ENCODE measurements at places on chromosomes 7 and 10.

GRCh38 chr7:45087301-45088145 is 1.2 kb downstream of the NACAD start:
- no peak for DNase-seq

DNA sequence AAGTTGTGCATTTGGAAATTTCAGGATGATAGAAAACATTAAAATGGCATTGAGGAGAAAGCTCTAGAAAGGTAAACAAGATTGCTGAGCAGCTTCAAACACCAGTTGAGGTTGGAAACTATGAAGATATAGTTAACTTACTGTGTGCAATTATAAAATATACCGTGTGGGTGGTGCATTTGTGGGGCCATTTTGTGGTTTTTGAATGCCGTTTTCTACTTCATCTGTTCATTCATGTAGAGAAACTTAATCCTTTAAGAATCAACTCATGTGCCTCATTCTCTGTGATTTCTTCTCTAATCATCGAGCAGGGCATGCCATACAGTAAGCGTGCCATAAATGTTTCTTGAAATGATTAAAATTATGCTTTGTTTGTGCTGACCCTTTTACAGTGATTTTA is 232.8 kb upstream of the TEX47 start:
- DNase-seq: no peak

- no peak for DNase-seq
These were observed 18.8 kb downstream of the BMPR1A start for GRCh38 chr10:86775056-86775869.

DNA sequence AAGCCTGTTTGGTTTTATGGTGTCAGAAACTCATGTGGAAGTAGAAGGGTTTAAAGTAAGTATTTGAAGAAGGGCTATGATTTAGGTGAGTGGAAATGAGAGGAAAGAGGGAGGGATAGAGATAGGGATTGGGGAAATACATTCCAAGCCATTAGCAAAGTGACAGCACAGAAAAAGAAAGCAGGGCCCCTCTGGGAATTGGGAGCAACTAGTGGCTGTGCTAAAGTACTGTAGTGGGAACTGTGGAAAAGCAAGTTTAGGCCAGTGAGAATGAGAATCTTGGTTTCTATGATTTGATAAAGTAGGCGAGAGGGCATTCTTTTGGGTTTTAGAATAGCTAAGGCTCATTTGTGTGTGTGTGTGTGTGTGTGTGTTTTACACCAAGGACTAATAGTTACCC is 5.0 kb downstream of the PRKG1 start:
- DNase-seq: no peak

DNA sequence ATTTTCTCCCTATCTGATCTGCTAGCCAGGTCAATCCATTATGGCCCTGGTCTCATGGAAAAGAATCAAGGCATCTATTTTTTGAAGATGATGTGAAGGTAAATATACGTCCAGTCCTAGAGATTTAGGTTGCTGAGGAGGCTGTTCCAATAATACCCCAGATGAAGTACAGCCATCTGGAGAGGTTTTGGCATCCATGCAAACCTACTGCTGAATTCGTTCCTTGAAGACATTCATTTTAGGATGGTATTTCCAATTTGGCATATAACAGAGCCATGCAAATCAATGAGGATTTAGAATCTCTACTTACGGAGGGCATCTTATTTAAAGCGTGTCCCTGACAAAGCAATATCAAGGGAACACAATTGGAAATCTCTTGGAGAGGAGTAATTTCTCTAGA is 465.5 kb downstream of the KCNMA1 start:
- DNase-seq: no peak

GRCh38 chr10:501596-501995 is 187.9 kb downstream of the DIP2C start:
- DNase-seq: no peak

DNA sequence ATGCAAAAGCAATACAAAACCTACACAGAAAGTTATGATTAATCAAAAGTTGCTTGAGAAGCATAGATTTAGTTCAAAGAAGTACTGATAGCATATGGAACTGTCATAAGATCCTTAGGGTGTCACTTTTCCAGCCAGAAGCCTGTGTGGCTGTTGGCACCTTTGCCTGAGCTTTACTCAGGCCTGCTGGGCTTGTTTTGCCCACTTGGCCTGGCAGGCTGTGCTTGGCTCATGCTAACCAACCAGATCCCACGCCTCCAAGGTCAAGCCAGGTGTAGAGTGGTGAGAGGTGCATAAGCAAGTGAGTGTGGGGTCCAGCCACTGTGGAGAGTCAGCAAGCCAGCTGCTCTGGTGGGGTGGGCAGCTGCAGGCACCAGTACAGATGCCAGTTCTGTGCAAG is 12.0 kb upstream of the LIPA start:
- no peak for DNase-seq

DNA sequence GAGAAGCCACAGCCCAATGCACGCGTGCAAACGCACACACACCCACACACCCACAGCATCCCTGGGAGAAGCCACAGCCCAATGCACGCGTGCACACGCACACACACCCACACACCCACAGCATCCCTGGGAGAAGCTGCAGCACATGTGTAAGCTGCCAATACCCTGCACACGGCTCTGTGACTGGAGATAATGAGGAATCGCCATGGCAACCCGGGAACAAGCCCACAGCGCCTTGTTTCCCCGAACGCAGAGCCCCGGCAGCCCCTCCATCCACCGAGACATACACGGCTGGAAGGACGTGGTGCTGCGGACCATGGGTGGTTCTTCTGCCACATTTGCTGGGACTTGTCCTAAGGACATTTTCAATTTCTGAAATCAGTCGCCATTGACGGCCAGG is 221.3 kb downstream of the PTPRN2 start:
- DNase-seq: no peak

DNA sequence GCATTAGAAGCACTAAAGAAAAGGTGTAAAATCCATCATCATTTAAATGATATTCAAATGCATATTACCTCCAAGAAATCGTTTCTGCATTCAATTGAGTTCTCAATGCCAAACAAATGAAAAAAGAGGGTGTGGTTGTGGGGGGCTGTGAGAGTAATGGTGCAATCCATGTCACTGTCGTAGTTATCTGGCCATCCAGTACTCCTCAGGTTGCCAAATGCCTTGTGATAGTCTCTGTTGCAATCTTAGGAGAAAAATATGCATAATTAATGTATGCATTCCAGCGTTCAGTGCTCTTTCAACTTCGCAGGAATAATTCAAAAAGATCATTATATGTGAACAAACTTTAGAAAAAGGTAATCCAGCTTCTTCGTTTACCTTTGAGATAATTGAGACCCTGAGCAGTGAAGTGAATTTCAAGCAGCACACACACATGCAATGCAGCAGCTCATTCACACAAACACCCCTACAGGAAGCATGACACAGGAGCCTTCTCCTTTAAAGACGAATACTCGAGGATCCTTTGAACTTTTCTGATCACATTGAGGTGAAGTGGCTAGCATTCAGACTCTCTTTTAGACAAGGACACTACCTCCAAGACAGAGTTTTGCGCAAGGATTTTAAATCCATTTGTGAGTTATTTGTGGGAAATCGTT is 73.4 kb downstream of the OR13A1 start:
- DNase-seq: no peak

DNA sequence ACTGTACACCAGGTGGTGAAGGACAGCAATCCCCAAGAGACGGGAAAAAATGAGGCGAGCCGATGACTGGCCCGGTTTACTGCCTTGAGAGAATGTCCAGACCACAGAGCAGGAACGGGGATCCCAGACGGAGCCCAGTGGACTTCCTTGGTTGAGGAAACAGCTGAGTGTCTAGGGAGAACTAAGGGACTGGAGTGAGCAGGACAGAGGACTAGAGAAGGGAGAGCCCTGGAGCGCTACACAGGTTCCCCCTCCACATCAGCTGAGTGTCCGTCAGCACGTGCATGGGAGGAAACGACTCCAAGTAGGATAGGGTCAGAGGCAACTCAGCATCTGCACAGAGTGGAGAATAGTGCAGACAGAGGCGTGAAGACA is 7.1 kb upstream of the WDR86 start:
- no peak for DNase-seq

- DNase-seq: no peak
These were observed 189.9 kb downstream of the PPP1R9A start for GRCh38 chr7:95097291-95097690.

- DNase-seq: no peak
These were observed 269.2 kb downstream of the MAD1L1 start for GRCh38 chr7:1963575-1963974.

- DNase-seq: no peak
These were observed 20.1 kb upstream of the OR6B1 start for GRCh38 chr7:143979998-143980397.

- DNase-seq: no peak
These were observed 130.9 kb downstream of the PHF14 start for GRCh38 chr7:11104578-11104977.

DNA sequence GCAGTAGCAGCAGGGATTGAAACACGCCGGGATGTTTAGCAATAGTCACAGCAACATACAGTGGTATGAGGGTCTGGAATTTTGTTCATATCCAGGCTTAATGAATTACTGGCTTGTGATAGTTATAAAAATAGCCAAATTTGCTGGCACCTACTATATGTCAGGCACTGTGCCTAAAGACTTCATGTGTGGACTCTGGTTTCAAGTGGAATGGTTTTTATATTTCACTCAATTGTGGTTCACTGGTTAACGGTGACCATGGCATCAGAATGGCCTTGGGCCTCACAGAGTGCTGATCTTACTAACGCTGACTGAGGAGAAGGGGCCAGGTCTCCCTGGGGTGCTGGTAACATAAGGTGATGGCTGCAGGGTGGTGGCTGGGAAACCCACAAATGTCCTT is 55.7 kb downstream of the CELF2 start:
- DNase-seq: no peak

DNA sequence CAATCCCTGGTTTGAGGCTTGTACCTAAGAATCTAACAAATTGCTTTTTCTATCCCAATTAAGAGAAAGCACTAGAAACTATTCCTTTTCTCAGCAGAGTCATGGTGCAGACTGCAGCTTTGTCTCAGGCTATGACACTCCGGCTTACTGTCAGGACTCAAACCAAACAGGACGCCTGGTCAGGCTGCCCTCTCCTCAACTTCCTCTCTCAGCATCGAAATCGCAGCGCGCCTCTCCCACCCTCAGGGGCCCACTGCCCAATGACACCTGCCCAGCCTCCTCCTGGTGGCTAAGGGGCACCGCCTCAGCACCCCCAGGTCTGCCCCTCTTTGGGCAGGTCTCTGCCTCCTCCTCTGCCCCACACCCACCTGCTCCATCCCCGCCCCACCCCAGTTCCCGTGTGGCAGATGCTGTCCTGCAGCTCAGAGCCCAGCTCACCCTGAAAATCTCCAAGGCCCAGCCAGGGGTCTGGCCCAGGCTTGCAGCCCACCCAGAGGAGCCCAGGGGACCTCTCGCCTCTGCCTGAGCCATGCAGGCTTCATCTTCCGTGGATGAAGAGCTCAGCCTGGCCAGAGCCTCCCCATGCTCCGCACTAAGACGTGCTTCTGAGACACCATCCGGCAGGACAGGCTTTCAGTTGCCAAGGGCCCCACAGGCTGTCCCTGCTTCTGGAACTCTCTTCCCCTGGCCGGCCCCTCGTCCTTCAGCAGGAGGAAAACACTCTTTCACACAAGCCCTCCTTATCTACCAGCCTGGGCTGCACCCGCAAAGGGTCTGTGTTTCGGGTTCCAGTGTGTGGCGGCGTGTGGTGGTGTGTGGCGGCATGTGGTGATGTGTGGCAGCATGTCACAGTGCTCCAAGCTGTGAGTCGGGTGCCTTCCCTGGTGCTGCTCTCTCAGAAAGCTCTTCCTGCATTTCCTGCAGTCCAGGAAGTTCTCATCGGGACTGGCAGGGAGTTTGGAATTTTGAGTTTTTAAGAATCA is 16.4 kb upstream of the PTPRN2 start:
- no peak for DNase-seq

DNA sequence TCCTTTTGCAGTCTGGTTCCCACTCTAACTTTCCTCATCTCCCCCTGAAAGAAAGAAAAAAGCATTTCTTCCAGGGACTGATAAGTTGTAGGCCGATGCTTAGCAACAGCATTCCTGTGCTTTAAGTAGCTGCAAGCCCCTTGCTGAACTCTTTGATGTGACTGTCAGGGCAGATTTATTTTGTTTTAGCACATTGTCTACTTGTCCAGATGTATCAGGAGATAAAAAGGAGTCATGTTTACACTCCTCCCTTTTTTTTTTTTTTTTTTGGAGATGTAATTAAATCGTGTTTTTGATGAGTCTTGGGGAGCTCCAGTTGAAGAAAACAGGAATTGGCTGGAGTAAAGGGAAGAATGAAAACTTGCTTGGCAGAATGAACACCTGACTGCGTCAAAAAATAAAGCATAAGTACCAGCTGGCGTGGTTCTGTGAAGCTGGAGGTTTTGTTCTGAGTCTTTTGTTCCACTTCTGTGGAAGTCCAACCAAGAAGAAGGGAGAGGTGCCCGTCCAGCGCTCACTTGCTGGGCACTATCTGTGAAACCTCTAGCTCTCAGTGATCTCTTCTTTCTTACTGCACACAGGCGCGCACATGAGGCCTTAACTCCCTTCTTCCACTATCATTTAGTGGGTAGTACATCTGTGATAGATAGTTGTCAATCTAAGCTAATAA is 871.7 kb downstream of the LRMDA start:
- no peak for DNase-seq

DNA sequence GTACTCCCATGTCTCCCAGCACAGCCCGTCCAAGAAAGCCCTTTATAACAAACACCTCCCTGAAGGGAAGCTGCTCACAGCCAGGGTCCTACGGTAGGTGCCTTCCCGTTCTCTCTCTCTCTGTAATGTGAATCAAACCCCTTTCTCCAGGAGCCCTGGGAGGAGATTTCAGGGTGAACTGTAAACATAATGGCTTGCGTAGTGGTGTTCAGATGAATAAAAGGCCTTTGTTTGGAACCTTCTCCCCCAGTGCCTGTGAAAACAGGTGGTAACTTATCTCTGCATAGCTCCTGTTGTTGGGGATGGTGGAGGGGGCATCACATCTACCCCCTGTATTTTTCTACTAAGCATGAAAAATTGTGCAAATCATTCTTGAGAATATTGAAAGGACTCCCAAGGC is 12.4 kb downstream of the CALHM2 start:
- no peak for DNase-seq

- peak; percentile 66 for DNase-seq
These were observed 59.8 kb upstream of the CHST15 start for GRCh38 chr10:124153023-124153826.

GRCh38 chr7:7931626-7932025 is 37.0 kb upstream of the GLCCI1 start:
- no peak for DNase-seq

DNA sequence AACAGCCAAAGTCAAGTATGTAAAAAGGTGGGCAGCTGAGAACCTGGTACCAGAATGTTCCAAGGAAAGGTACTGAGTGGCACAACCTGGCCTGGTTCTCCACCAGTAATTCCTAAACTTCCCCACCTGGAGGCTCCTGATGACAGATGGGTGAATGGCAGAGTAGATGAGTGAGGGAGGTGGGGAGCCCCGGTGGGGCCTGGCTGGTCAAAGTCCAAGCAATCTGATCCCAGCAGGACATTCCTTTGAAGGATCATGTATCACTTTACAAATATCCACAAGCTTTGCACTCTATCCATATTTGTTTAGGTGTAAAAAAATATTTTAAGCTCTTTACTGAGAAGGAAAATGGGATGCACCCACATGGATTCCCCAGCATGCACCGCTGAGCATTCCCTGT is 250.2 kb downstream of the DPP6 start:
- no peak for DNase-seq
